ENCODE measurements at places on chromosomes 1 and 21.
A peak's percentile ranks its signal among the peaks of the same experiment; 100 is the strongest.

GRCh38 chr1:243642936-243643335 is 207.1 kb downstream of the AKT3 start:
- DNase-seq = no peak

- no peak for DNase-seq
Measured at GRCh38 chr1:43602990-43603389, 47.0 kb upstream of the KDM4A start.

DNA sequence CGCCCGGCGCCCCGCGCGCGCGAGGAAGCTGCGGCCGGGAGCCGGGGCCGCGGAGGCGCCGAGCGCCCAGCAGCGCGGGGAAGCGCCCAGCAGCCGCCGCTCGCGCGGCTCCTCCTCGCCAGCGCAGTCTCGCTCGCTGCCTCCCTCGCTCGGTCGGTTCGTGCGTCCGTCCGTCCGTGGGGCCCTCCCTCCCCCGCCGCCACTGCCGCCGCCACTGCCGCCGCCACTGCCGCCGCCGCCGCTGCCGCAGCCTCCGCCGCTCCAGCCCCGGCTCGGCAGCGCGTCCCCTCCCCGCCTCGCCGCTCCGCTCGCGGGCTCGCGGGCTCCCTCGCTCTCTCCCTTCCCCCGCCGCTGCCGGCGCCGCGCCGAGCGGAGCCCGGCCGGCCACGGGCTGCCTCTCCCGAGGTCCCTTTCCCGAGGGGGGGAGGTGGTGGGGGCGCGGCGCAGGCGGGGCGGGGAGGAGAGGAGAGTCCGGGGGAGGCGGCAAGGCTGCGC is at the start of gene KCND3:
Gene KCND3, minus strand, starts transcription at position 138 of the 495 bp plus-strand sequence.
- no peak for DNase-seq

DNA sequence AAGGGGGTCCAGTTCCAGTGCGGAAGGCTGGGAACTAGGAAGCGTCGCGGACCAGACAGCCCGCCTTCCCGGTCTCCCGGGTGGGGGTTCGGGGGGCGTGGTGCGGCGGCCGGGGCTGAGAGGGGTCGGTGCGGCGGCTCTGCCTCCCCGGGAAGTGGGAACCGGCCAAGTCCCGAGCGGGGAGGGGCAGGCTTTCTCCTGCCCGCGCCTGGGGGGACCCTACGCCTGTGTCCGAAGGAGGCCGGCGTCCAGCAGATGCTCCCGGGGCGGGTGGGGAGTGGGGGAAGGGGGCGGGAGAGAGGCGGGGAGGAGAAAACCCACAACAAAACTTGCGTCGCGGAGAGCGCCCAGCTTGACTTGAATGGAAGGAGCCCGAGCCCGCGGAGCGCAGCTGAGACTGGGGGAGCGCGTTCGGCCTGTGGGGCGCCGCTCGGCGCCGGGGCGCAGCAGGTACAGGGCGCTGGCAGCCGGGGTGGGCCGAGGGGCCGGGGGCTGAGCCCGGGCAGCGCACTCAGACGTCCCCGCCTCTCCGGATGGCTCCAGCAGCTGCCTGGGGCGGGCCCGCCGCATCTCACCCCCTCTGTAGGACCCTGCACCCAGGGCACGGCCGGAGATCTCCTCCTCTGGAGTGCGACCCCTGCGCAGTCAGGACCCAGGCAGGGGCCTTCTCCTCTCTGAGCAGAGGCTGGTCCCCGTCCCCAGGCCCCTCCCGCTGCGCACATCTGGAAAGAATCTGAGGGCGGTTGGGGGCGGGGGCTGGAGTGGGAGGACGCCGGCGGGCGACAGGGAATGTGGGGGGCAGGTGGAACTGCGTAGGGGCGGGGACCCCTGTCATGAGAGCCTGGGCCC is at the start of gene PODN:
Gene PODN, plus strand, starts transcription at position 355 of the 849 bp plus-strand sequence. CDS start 7,643 bp downstream, outside the sequence.
- DNase-seq = no peak

DNA sequence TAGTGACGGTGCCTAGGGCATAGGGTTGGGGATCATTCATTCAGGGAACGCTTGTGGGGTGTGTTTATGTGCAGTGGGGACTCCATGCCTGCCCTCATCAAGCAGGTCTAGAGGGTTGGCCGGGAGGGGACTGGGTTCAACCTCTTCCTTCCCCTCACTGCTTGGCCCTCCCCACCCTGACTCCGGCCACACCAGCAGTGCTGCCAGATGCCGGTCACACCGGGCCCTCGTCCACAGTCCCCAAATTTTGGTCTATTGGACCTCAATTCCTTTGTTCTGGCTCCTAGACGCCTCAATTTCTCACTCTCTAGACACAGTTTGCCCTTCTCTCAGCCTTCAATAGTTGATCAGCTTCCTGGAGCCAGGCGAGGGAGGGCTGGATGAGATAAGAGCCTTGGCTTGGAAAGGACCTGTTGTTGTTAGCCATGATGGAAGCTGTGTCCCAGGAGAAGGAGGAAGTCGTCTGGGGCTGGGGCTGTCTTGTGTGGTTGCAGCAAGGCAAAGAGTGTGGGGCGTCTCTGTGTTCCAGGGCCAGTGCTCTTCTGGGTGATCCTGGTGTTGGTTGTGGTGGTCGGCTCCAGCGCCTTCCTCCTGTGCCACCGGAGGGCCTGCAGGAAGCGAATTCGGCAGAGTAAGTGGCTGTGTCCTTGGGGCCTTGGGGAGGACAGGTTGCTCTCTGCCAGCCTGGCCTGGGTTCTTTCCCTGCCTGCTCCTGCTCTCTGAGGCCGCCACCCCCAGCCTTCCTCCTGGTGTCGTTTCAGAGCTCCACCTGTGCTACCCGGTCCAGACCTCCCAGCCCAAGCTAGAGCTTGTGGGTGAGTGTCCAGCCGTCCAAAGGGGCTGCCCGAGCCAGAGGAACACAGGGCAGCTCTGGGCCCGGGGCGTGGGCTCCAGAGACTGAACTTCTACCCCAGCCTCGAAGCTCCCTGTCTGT is 41.1 kb upstream of the TNFRSF1B start:
- no peak for DNase-seq

DNA sequence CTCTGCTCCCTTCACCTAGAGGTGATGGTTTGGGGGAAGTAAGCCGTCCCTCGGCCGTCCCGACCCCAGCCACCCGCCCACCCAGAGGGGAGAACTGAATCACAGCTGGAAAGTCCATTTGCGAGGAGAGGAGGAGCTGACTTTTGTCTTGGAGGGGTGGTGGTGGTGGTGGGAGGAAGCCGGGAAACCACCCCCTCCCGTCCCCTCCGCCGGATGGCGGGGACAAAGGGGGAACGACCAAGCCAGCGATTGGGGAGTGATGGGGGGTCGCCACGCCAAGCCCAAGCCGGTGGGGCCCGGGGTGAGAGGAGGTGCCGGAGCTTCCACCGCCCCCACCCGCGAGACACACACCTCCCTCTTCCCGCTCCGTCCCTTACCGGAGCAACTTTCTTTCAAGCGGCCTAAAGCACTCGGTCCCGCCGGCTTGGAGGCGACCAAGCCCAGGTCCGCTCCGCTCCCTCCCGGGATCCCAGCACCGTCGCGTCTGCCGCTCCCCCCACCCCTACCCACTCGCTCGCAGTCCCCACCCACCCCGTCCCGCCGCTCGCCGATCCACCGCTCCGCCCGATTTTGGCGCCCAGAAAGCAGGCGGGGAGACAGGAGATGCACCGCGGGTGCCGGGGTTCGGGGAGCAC is 540 bp downstream of the ARHGEF2 start:
- DNase-seq = no peak

DNA sequence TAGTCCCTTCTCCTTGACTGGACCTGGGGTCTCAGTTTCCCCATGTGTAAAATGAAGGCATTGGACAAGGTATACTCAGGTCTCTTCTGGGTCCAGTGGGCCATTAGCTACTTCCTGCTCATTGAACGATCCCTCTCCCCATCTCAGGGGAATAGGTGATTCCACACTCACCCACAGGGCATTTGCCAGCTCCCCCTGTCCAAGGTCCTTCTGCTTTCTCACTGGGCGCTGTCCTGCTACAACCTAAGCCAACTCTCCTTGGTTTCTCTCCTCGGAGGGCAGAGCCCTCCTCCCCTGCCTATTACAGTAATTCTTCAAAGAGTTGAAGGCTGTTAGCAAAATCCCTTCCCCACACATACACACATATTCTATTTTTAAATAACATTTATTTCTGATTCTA is 16.6 kb downstream of the DISP3 start:
- no peak for DNase-seq

DNA sequence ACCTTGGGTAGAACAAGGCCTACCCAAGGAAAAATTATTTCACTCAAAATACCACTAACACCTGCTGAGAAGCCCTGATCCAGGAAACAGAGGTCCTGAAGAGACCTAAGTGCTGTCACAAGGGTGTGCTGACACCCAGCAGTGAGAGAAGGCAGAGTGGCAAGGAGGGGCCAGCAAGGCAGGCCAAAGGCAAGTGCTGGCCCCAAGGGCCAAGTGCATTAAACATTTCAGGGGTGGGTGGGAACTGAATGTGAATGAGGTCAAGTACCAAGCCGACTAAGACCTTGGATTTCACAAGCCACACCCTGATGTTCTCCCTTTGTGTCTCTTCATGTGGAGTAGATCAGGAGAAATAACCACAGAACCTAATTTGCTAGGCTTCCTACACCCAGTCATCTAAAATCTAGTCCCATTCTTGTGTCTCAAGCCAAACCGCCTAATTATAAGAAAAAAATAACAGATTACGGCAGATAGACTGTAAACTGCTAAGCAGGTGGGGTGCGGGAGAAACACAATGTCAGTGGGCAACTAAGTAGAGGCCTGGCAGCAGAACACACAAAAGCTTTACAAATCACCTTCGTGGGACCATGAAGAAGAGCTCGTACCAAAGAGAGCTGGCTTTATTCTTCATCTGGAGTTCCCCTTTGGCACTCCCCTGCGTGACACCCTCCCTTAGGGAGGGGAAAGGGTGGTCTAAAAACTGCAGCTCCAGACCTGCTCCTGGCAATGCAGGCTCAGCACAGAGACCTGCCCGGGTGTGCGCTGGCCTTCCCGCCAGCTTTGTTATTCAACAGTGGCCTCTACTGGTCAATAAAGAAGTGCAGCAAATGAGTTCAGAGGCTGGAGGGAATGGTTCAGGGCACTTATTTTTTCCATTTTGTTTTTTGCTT is 8.7 kb downstream of the UBE2G2 start:
- DNase-seq = peak; percentile 21

DNA sequence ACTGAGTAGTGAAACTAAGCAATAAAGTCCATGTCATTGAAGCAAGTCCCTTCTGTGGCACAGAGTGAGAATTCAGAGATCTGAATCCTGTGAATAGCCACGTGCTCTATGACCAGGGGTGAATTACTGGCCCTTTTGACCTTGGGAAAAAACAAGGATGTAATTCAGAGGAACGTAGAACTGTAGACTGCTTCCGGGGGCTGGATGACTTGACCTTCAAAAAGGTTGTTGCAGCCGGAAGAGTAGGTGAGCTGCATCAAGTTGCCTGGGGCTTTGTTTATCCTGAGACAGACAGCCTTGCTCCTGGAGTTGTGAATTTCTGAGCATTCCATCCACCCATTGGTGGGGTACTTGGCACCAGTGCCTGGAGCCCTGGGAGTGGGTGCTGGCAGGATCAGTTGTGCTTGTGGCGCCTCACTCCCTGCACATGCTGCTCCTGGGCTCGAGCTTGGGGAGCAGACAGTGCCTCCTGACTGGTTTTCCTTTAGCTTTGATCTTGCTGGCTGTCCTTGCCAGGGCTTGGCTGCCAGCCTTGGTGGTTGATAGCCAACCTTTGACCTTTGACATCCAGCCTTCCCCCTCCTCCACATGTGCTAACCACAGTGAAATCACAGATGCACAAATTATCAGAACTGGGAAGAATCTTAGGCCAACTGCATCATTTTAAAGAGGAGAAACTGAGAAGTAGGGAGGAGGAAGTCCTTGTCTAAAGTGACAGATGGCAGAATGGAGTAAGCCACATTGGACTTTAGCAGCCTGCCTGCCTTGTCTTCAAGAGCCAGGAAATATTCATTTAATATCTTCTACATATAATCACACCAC is 16.2 kb upstream of the MYOG start:
- no peak for DNase-seq

GRCh38 chr1:209569455-209570207 is 13.9 kb upstream of the CAMK1G start:
- peak; percentile 54 for DNase-seq

DNA sequence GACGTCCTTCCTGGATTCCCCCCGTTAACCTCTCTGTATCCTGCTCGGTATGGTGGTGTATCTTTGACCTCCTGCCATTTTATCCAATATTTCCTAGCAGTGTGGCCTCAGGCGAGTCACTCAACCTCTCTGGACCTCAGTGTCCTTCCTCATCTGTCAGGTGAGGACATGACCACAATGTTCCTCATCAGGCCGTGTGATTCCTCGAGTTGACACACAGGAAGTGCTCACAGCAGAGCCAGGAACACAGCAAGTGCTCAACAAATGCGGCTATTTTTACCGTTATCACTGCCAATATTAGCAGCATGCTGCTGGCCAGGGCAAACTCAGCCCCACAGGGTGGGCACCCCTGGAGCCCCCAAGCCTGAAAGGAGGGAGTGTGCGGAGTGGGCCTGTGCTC is 450.2 kb downstream of the KIF26B start:
- no peak for DNase-seq

DNA sequence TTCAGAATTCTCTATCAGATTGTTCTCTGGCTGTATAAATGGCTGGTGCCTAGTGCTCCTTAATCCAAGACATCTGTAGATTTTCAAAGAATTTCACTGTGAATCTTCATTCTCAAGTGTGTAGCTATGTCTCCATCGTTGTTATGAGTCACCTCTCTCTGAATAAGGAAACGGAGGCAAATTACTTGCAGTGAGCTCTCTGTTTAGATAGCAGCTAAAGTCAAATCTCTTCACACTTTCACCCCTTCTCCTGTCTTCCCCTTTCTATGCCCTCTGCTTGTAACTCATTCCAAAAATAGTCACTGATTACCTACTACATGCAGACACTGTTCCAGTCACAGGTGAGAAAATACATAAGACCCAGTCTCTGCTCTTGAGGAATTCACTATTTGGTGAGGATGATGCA is 39.7 kb downstream of the CHML start:
- DNase-seq = no peak

DNA sequence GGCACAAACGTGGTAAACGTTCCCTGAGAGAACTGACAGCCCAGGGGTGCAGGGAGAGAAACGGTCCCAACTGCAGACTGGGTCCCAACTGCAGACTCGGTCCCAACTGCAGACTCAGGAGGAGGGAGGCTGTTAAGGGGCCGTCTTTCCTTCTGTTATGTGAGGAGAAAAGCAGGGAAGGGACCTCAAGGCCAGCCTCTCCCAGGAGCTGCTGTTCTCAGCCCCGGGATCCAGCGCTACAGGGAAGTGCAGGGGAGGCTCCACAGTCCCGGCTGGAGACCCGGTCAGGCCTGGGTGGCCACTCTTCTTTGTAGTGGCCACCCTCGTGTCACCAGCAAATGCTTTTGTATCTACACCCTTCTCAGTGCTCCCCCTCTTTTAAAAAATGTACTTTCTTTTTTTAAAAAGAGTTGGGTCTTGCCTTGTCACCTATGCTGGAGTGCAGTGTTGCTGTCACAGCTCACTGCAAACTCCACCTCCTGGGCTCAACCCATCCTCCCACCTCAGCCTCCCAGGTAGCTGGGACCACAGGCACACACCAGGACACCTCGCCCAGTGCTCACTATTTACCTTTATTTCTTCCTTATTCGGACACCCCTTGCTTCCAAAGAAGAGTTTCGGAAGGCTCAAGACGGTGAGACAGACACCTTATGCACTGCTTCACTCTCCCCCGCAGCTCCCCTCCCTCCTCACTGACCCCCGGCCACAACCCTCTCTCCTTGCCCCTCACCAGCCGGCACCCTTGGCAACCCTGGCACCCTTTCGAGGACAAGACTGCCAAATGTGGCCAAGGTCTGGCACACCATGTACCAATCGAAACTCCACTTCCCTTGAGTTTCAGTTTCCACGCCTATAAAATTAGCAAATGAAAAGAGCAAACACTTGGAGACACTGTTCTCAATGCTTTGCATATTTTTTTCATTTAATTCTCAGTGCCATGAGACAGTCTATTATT is 21.8 kb downstream of the CAPN2 start:
- DNase-seq = no peak

Data from activated CD8-positive, alpha-beta memory T cell treated with anti-CD3 and anti-CD28 coated beads for 1 hour (primary cell).